Neuronal stem cell (in vitro differentiated cells): ENCODE measurements at places on chromosomes 3 and 15.

GRCh38 chr15:72562386-72562785 lies 88.3 kb downstream of the ARIH1 start:
- H3K4me1 ChIP-seq, result no peaks in the 10 kb centered on the region
- H3K4me3 ChIP-seq, result no peak overlapping the region
- DNase-seq, result no peak
- no peaks in the 10 kb centered on the region for H3K27me3 ChIP-seq

DNA sequence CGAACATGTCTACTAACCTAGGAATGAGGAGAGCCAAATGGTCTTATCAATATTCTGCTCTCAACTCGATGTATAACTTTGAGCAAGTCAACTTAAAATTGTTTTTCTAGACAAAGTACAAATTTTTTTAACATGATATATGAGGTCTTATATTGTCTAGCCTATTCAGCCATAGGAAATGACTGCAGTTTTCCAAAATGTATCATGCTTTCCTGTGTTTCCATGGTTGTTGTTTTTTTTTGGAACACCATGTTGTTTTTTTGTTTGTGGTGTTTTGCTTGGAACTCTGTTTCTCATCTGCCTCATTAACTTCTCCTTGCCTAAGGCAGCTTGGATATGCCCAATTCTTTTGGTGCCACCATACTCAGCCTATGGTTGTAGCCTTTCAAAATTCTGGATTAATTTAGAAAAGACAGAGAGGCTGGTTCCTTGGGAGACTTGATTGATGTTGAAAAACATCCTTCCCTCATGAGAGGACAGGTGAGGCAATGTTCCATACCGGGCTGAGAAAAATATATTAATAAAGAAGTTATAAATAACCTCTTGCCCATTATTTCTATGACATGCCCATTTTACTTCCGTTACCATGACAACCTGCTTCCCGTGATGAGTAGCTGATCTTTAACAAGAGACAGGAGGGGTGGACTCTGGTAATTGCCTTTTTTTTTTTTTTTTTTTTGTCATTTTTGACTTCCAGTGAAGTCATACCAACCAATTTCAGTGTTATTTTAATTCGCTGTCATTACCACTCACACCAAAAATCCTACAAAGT lies 687.9 kb upstream of the GRM7 start:
- no peaks in the 10 kb centered on the region for H3K27me3 ChIP-seq
- no peaks in the 10 kb centered on the region for H3K36me3 ChIP-seq

DNA sequence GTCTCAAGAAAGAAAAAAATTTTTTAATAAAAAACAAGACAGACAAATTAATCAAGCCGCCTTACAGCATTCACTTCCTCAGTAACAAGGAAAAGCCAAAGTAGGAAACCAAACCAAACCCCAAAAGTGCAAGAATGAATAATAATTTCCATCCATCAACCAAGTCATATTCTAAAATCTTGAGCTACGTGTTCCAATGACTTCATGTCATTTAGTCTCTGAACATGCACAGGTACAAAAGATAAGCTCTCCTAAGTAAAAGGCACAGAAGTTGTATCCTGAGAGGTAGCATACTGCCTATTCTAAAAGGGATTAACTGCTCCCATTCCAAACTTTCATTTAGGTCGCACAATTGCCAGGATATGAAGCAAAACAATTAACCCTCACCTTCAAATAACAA lies 29.7 kb downstream of the SLC4A7 start:
- peaks cover 62% of the 10 kb centered on the region for H3K36me3 ChIP-seq
- H3K4me3 ChIP-seq, result no peak overlapping the region
- H3K4me1 ChIP-seq, result no peaks in the 10 kb centered on the region
- DNase-seq, result no peak
- H3K27me3 ChIP-seq, result no peaks in the 10 kb centered on the region

GRCh38 chr15:77173487-77173886 lies 102.6 kb upstream of the TSPAN3 start:
- peaks cover 3% of the 10 kb centered on the region for H3K36me3 ChIP-seq
- H3K27ac ChIP-seq, result no peak overlapping the region
- H3K27me3 ChIP-seq, result no peaks in the 10 kb centered on the region
- no peaks in the 10 kb centered on the region for H3K4me1 ChIP-seq
- H3K4me3 ChIP-seq, result no peak overlapping the region

DNA sequence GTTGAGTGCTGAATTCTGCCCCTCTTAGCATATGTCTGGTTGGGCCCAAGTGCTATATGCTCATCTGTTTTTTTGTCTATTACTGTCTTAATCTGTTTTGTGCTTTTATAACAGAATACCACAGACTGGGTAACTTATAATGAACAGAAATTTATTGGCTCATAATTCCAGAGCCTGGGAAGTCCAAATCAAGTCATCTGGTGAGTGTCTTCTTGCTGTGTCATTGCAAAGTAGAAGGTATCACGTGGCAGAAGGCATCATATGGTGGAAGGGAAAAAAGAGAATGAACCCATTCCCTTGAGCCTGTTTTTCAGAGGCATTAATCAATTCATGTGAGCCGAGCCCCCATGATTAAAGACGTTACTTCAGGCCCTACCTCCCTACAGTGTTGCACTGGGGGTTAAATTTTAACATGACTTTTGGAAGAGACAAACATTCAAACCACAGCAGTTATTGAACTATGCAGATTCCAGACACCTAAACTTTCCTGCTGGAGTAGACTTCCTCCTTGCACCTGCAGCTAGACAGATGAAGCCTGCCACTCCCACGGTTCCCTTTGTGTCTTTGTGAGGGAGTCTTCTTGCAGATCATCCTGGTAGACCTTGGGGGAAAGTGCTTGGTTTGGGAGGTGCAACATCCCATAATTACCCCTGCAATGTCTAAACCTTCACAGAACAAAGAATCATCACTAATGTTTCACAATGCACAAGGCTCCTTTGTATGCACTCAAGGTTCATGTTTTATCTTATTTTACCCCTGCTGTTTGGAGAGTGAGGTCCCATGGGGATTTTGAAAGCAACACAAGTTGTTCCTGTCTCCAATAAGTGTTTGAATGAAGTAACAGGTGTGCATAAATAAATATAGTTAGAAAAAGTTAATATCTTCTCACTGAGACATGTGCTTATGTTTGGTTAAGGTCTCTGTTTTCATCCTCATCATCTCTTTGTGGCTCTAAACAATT lies 64.7 kb upstream of the XCR1 start:
- H3K4me1 ChIP-seq, result no peaks in the 10 kb centered on the region
- H3K36me3 ChIP-seq, result no peaks in the 10 kb centered on the region
- no peaks in the 10 kb centered on the region for H3K27me3 ChIP-seq
- no peak for DNase-seq

DNA sequence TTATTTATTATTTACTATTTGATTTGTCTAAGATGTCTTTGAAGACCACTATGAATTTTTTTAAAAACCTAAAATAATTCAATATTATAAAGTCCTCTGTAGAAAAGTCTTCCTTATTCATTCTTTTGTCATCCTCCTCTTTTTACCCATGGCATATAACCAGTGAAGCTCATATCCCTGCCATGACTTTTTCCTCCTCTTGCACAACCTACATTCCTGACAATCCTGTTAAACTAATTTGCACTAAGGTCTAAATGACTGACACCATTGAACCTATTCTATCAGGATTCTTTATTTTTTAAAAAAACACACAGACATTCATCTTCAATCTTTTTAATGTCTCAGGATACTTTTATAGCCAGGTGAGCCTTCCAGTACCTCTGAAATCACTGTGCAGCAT lies 159.9 kb upstream of the SLC2A2 start:
- H3K4me3 ChIP-seq, result no peak overlapping the region
- no peak for DNase-seq
- peaks cover 45% of the 10 kb centered on the region for H3K36me3 ChIP-seq
- peaks cover 2% of the 10 kb centered on the region for H3K4me1 ChIP-seq
- no peaks in the 10 kb centered on the region for H3K27me3 ChIP-seq
- H3K27ac ChIP-seq, result no peak overlapping the region

GRCh38 chr15:50909010-50909317 lies 481 bp downstream of the AP4E1 start:
- H3K4me3 ChIP-seq, result peak overlapping the region; percentile 80
- peak; percentile 32 for DNase-seq
- no peak overlapping the region for H3K27ac ChIP-seq
- H3K4me1 ChIP-seq, result peaks cover 3% of the 10 kb centered on the region
- H3K27me3 ChIP-seq, result no peaks in the 10 kb centered on the region

DNA sequence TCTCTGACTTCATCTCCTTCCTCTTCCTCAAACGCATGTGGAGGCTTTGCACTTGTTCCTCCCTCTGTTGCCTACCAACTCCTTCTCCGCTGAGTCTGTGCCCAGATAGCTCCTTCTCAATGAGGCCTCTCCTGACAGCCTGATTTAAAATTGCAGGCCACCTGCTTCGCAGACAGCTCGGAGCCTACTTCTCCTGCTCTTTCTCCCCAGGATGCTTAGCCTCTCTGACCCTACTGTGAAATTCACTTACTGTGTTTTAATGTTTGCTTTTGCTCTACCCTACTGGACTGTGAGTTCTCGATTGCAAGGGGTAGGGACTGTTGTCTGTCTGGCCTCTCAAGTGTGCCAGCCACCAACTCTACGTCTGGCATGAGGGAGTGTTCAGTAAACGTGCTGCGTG lies 83.4 kb downstream of the EEFSEC start:
- H3K4me3 ChIP-seq, result no peak overlapping the region
- DNase-seq, result no peak
- H3K36me3 ChIP-seq, result no peaks in the 10 kb centered on the region
- H3K27ac ChIP-seq, result no peak overlapping the region
- no peaks in the 10 kb centered on the region for H3K27me3 ChIP-seq
- H3K4me1 ChIP-seq, result peaks cover 9% of the 10 kb centered on the region
